ENCODE measurements at places on chromosomes 2 and 18.

- no peak for DNase-seq
These were observed 285.8 kb downstream of the TMX3 start for GRCh38 chr18:68429111-68429510.

DNA sequence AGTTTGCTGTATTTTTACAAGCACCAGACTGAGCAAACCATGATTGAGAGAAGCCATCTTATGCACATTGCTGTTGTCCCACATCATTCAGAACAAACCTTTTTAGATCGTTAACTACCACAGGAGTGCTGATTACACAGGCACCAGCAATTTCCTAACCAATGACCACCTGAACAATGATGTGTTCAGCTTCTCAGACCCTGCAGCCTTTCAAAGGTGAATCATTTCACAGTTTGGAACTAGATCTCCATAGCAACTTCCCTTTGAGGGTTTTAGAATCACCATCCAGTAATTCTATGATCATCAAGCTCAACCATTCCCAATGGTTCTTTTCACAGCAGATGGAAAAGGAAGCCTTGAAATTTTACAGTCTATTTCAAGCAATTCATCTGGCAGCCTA is 71.4 kb downstream of the OLA1 start:
- no peak for DNase-seq

- no peak for DNase-seq
These were observed 769.7 kb downstream of the SUCLG1 start for GRCh38 chr2:83689402-83689801.

DNA sequence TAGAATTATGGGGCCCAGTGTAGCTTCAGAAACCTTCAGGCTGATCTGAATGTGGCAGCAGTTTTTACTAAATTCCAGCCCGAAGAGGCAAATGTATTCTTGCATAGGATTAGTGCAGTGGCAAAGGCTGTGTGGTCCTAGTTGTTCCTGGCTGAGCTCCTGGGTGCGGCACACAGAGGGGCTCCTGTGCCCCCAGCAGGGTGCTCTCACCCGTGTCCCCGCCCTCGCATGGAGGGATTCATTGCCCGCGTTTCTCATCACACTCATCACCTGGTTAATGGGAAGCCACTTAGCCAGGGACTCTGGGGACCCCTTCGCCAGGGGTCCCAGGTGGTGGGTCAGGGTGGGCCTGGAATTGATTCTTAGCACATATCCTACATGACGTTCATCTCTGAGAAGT is 3.9 kb downstream of the KCNG2 start:
- no peak for DNase-seq

DNA sequence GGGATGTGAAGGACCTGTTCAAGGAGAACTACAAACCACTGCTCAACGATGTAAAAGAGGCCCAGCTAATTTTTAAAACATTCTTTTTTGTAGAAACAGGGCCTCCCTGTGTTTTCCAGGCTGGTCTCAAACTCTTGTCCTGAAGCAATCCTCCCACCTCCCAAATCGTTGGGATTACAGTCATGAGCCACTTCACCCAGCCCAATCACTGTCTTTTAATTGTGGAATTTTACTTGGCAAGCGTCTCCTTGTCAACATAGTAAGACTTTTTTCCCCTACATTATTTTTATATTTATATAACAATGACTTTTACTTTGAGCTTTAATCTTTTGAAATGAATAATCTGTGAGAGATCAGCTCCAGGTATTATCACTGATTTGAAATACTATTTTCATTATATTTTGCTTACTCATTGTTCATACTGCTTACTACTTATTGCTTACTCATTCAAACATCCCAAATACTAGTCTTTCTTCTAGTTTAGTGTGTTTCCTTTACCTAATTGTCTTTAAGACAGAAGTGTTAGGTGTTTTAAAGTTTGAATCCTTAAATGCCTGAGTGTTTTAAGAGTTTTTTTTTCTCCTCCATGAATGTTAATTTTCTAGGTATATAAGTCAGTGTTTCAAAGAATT is 48.9 kb downstream of the PTPN4 start:
- no peak for DNase-seq

- DNase-seq = no peak
These were observed 185.6 kb downstream of the LPIN1 start for GRCh38 chr2:11932048-11932512.

DNA sequence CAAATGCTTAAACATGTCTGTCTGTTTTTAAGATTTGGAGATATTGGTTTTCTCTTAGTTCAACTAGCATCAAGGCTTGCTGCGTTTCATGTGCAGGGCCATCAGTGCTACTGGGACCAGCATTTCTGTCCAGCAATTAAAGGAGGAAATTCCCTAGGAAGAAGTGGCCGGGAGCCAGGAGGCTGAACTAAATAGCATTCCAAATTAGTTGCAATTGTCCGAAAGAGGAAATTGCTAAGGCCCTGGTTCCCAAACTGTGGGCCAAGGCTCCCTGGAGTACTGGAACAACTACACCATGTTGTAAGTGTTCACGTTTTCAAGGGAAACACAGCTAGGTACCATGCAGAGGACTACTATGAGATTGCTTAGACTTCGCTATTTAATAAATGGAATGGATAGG is 257.9 kb downstream of the PTPRM start:
- no peak for DNase-seq

GRCh38 chr2:69333352-69333751 is 53.7 kb downstream of the GFPT1 start:
- DNase-seq = no peak

GRCh38 chr2:75500633-75501032 is 60.1 kb downstream of the EVA1A start:
- DNase-seq = no peak

DNA sequence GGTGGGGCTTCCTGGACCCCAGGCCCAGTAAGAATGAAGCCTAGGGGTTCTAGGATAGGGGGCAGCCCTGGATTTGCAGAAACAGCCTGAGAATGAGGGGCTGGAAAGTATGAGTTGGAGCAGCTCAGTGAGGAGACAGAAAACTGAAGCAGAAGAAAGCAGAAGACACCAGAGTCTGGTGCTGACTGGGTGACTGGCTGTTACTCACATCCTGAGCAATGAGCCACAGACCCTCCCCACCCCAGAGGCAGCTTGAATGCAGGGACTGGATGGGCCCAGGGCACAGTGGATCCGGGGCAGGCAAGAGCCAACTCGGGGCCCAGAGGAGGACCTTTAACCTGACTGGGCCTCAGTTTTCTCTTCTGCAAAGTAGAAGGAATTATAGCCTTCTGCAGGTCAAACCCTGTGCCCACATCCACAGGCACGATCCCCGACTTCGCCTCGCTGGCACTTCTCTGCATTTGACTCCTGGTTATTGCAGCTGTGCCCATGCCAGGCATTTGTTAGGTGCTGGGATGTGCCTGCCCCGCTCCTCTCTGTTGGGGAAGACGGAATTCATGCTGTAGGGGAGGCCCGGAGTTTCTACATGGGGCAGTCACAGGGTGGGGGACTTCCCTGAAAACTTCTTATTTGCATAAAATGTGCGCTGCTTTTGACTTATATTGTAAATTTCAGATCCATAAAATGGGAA is 8.5 kb downstream of the STEAP3 start:
- DNase-seq = no peak

- DNase-seq = no peak
These were observed 60.8 kb downstream of the DNER start for GRCh38 chr2:229653531-229653930.

GRCh38 chr18:41126541-41127235 is 828.3 kb upstream of the PIK3C3 start:
- DNase-seq = no peak

DNA sequence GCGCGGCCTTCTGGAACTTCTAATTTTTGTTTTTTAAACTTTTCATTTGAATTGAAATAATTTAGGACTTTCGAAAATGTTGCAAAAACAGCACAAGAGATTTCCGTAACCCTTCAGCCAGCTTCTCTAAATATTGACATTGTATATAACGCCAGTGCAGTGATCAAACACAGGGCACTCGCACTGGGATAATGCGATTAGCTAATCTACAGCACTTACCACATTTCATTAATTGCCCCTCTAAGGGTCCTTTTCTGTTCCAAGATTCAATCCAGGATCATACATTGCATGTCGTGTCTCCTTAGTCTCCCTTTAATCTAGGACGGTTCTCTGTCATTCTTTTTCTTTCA is 343 bp upstream of the CD302 start:
- DNase-seq = no peak

DNA sequence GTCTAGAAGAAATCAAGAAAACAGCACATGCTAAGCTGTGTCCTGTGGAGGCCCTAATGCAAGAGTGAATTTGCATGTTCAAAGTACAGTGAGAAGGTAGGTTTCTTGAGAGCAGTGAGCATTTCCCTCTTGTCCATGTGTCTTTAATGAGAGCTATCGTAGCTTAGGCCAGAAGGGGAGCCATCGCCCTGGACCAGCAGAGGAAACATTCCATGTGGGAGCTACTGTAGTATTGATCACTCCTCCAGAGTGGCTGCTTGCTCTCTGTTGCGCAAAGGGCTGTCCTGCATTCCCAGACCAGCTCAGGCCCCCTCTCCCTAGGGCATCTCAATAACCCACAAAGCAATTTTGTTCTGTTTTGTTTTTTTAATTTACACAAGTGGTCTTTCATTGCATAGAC is 950.1 kb downstream of the CNTNAP5 start:
- DNase-seq = no peak

DNA sequence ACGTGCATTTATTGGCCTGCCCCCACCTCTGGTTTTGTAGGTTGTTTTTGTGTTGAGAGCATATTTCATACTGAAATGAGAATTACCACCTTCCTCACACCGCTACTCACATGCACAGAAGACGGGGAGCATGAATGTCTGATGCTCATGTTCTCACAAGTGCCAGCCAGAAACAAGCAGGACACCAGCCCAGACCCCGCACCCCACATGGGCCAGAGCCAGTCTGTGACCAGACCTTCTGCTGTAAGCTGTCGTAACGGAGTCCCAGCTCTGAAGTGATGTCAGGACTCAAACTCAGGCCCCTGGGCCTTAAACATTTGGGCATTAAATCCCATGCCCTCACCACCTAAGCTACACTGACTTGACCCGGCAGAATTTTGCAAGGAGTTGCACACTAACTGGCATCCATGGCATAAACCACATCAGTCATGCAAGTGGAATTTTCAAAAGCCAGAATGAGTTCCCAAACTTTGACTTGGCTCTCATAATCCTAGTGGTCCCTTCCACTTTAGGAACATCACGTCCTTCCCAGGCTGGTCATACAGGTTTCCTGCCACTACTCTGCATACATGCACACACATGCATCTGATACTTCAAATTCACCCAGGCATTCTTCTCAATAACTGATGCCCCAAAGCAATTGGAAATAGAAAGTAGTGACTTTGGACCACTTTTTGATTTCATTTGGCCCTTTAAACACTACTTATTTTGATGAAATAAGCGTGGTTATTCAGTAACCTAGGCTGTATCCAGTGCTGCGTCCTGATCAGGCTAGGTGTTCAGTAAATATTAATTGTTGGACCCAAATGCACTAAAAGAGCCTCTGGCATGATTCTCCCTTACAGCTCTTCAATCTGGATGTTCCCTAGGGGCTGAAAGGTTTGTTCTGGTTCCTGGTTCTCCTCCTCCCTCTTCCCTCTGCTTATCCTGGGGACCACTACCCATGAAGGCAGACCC is 223.1 kb upstream of the ID2 start:
- DNase-seq = no peak

DNA sequence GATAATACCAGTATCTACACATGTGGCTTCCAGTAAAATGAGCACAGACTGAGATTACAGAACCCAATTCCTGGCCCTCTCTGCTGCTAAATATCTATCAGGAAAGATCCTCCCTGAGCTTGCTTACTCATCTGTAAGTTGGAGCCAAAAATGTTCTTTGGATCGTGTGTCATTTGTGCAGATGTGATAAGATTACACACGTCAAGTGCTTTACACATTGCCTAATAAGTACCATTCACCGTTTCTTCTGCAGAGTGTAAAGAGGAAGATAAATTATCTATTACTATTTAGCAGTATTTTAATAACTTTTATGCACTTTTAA is 23.2 kb upstream of the SLC20A1 start:
- DNase-seq = no peak

DNA sequence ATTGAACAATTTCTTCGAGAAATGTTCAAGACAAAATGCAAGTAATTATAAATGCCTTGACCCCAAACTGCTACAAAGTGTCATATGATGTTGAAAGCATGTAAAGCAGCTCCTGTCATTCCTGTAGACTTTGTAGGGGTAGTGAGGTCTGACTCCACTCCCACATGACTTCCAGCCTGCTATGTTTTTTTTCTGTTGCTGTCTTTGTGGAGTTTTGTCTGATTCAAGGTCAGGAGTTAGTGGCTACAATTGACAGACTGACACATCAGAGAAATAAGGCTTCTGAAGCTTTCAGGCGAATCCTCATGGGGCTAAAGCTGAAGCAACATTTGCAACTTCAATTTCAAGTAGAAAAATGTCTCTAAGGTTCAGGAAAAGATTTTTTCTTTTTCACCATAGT is 63.9 kb upstream of the CCDC195 start:
- no peak for DNase-seq

- DNase-seq = peak; percentile 10
These were observed 41.1 kb downstream of the PLEKHB2 start for GRCh38 chr2:131146231-131146630.

- no peak for DNase-seq
These were observed 818.6 kb upstream of the RAB6C start for GRCh38 chr2:129160879-129161278.

DNA sequence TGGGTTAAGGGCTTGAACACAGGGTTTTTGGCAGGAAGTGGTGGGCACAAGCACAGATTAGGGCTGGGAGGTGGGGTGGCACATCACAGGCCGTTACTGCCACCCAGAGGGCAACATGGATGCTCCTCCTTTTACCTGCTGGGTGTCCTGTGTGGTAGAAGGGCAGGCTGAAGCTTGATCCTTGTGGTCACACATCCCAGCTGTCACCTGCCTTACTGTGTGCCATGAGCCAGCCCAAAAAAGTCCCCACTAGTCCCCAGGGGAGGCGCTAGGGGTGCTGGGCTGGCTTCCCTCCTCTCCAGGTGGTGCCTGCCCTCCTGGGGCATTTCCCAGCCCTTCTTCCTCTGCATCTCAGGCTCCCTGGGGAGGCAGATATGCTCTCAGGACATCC is 50.5 kb upstream of the ALPP start:
- no peak for DNase-seq

DNA sequence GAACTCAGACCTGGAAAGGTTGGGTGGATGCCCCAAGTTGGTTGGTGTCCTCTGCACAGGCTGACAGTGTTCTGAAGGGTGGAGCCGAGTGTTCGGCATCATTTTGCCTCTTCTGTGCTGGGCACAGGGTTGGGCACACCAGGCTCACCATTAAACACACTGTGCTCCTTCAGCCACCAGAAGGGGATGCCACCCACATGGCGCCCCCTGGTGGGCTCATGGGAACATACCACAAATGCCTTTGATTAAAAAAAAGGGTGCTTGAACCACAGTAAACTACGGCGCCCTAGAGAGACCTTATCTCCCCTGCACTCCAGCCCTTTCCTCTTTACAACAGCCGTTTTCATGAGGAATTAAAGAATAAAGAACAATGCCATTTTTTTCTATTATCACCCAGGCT is 89.4 kb downstream of the CELF4 start:
- no peak for DNase-seq

DNA sequence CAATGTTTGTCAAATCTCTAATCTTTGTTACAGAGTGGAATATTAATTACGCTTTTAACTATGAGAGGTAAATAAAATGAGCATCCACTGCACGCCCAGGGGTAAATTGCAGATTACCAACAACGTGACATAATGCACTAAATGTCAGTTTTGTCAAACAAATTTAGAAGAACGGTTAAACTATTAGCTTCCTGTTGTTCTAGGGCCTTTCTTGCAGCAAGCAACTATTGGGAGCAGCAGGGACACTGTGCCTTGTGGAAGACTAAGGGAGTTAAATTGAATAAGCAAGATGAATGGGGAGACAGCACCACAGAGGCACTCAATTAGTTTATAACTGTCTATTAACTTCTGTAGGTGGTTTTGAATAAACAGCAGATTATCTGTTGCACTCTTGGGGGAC is 391.0 kb upstream of the RAB12 start:
- no peak for DNase-seq
